Pancreas (tissue), 10 donors: ENCODE measurements at places on chromosomes 6 and 20. TPM values are rescaled to one million over a fixed set of nuclear protein-coding genes. Genes with fewer than 3 reads are reported as not detected.

ATP6V1G2 gene
- polyA plus RNA-seq = 2.1 TPM

SLC17A2 gene
- polyA plus RNA-seq = not detected

NKAIN4 gene
- polyA plus RNA-seq = not detected

EMILIN3 gene
- polyA plus RNA-seq = 0.23 TPM

CNKSR3 gene
- 7.6 TPM for polyA plus RNA-seq

BPIFA2 gene
- polyA plus RNA-seq = not detected

DNA sequence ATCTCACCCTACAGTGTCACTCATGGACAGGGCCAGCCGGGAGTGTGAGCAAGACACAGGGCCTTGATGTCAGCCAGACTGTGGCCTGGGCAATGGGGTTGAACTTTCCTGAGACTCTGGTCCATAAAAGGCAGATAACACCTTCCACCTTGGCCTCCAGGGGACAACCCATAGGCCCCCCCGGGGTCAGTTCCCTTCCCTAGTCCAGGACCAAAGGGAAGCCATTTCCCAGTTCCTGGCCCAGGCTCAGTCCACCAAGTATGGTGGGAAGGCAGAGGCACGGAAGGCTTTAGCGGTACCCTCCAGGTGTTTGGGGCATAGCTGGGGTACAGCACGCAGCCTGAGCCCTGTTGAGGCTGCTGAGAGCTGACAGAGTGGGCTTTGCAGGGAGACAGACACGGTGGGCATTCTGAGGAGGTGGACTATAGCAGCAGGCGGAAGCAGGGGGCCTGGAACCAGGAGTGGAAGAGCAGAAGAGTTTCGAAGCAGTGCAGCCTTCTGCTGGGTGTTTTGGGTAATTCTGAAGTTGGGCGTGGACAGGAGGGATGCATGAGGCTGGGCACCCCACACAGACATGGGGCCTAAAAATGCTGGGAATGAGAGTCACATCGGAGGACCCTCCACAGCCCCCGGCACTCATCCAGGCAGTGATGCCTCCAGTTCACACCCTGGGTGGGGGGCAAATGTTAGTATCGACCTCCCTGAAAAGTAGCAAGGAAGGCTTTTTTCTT, 43.9 kb upstream of the CD93 start:
- no peaks in the 10 kb centered on the region for H3K4me1 ChIP-seq
- no peak overlapping the region for H3K4me3 ChIP-seq
- no peak overlapping the region for H3K27ac ChIP-seq

DNA sequence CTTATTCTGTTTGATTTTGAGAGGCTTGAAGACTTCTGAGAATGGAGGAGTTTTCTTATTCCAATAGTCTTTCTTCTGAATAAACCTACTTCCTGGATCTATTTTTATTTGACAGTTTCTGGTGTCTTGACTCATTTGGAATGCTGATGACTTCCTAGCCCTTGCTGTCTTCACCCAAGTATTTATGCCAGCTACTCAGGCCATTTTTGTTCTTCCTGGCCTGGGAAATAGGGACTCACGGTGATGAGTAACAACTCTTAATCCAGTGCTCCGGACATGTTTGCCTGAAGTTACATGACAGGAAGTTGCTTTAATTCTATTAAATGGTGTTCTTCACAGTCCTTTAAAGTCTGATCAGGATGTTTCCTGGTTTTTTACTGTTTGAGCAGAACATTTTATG, 272.1 kb upstream of the EYS start:
- H3K4me3 ChIP-seq = no peak overlapping the region
- no peaks in the 10 kb centered on the region for H3K36me3 ChIP-seq
- no peaks in the 10 kb centered on the region for H3K4me1 ChIP-seq
- no peak for DNase-seq
- no peaks in the 10 kb centered on the region for H3K27me3 ChIP-seq
- H3K27ac ChIP-seq = no peak overlapping the region

DNA sequence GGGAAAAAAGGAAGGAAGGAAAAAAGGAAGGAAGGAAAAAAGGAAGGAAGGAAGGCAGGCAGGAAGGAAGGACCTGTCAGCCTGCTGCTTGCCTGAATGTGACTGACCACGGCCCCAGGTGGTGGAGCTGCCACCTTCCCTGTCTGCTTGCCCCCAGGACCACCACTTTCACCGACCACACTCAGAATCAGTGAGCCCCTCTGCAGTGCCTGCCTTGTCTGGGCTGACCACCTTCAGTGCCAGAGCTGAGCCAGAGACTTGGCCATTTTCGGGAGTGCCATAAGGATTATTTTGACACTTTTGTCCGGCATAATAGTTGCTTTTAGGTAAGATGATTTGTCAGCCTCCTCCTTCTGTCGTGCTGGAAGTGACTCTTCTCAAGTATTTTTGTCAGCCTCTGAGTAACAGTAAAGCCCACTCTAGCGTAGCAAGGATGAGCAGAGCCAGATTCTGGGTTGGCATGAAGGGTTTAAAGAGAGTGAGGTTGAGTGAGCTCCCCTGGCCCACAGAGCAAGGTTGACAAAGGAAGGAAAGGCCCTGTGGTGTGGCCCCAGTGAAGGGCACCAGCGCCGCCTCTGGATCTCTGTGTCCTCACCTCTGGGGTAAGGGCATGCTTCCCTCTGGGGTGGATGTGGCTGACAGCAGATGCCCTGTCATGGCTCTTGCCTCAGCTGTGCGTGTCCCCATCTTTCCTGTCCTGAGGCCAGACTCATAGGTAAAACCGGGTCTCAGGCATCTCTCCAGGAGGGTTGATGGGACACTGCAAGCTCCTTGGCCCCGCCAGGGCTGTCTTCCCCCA, 214.7 kb upstream of the FOXQ1 start:
- H3K4me3 ChIP-seq = no peak overlapping the region
- H3K36me3 ChIP-seq = no peaks in the 10 kb centered on the region
- DNase-seq = no peak
- no peak overlapping the region for H3K27ac ChIP-seq

GRCh38 chr6:156701966-156702365, 75.2 kb upstream of the ARID1B start:
- no peak overlapping the region for H3K27ac ChIP-seq
- no peaks in the 10 kb centered on the region for H3K36me3 ChIP-seq
- H3K27me3 ChIP-seq = no peaks in the 10 kb centered on the region
- no peak overlapping the region for H3K4me3 ChIP-seq
- H3K4me1 ChIP-seq = peaks cover 32% of the 10 kb centered on the region

DNA sequence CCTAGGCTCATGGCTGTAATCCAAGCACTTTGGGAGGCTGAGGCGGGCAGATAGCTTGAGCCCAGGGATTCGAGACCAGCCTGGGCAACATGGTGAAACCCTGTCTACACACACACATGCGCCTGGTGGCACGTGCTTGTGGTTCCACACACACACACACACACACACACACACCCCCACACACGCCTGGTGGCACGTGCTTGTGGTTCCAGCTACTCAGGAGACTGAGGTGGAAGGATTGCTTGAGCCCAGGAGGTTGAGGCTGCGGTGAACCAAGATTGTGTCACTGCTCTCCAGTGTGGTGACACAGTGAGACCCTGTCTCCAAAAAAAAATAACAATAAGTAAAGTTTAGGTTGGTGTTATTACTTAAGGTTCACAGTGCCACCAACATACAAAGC, 165.8 kb downstream of the ZFAND3 start:
- H3K4me3 ChIP-seq = no peak overlapping the region
- no peak overlapping the region for H3K27ac ChIP-seq
- no peaks in the 10 kb centered on the region for H3K27me3 ChIP-seq
- H3K4me1 ChIP-seq = peaks cover 14% of the 10 kb centered on the region

DNA sequence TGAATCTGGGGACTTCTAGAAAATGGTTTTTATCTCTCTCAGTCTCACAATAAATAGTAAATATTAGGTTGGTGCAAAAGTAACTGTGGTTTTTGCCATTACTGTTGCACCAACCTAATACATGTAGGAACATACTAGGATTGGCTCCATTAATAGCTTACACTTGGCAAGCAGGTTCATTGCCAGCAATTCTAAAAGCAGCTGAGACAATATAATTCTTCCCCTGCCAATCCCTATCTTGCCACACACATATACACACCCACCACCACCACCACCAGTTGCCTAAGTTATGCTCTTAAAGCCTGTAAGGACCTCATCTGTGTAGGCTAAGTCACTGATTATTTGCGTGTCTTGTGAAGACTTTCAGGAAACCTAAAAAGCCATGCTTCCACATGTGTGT, 145.1 kb downstream of the KIF16B start:
- H3K4me3 ChIP-seq = no peak overlapping the region
- DNase-seq = no peak
- peaks cover 6% of the 10 kb centered on the region for H3K4me1 ChIP-seq
- no peaks in the 10 kb centered on the region for H3K36me3 ChIP-seq
- H3K27me3 ChIP-seq = no peaks in the 10 kb centered on the region
- H3K27ac ChIP-seq = no peak overlapping the region

GRCh38 chr6:149127212-149127611, 190.3 kb upstream of the TAB2 start:
- H3K27me3 ChIP-seq = no peaks in the 10 kb centered on the region
- H3K27ac ChIP-seq = no peak overlapping the region
- no peaks in the 10 kb centered on the region for H3K36me3 ChIP-seq
- DNase-seq = no peak

GRCh38 chr6:7922596-7922995, 12.0 kb upstream of the TXNDC5 start:
- no peak overlapping the region for H3K27ac ChIP-seq
- no peak overlapping the region for H3K4me3 ChIP-seq
- no peaks in the 10 kb centered on the region for H3K27me3 ChIP-seq

DNA sequence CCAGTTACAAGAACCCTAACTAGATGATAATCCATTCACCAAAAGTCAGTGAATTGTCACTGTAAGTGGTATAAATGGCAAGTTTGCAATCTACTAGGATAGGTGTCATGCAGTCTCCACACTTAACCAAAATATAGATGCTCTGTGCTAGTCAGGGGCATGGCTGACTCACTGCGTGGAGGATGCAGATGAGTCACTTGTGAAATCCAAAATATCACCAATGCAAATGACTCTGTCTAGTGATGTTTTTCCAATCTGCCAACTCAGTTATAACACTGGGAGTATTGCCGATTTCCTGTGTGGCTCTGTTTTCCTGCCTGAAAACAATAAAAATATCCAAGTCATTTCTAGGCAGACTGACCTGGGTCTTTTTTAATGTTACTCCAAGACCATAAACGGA, 47.8 kb upstream of the NRSN1 start:
- no peaks in the 10 kb centered on the region for H3K36me3 ChIP-seq
- no peak overlapping the region for H3K4me3 ChIP-seq
- H3K27me3 ChIP-seq = no peaks in the 10 kb centered on the region
- no peaks in the 10 kb centered on the region for H3K4me1 ChIP-seq

GRCh38 chr20:62759981-62760431, 36.3 kb upstream of the MRGBP start:
- no peaks in the 10 kb centered on the region for H3K36me3 ChIP-seq
- no peaks in the 10 kb centered on the region for H3K4me1 ChIP-seq
- no peak overlapping the region for H3K27ac ChIP-seq

DNA sequence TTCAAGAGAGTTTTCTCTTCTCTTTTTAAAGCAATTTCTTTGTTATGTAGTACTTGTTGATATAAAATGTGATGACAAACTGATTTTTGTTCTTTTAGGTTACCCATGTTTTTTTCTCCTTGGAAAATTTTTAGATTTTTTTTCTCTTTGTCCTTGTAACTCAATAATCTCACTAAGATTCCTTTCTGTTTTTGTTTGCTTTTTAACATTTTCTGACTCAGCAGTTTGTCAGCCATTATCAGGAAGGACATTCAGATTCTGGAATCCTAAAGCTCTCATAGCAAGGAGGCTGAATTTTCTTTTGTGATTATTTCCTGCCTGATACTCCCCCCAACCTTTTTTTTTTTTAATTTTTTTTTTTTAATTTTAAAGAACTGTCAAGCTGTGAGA, 75.2 kb upstream of the CITED2 start:
- H3K36me3 ChIP-seq = no peaks in the 10 kb centered on the region
- H3K4me1 ChIP-seq = peaks cover 4% of the 10 kb centered on the region
- H3K27ac ChIP-seq = no peak overlapping the region
- no peak for DNase-seq
- H3K27me3 ChIP-seq = no peaks in the 10 kb centered on the region

DNA sequence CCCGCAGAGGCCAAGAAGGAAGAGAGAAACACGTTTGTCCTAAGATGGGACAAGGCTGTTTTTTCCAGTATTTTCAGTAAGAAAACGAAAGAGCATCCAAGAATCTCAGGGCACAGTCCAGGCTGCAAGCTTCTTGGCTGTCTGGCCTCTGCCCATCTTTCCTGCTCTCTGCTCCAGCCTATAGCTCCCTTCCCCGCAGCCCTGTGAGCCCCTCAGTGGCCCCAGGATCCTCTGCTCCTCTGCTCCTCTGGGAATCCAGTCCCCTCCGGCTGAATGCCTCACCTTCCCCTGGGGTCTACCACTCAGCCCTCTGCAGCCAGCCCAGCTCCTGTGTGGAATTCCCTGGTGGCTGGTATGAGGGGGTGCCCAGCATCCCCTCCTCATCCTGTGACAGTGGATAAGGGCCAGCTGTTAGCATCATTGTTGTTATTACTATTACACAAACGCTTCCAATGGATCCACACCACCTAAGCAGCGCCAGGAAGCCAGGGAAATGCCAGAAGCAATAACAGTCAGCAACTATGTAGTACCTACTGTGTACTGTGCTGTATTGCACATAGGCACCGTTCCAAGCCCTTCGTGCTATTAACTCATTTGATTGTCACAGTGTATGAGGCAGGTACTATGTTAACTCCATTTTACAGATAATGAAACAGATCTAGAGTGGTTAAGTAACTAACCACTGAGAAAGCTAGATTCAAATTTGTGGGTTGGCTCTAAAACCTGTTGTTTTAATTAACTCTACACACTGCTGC, 60.3 kb upstream of the PTPN1 start:
- H3K36me3 ChIP-seq = no peaks in the 10 kb centered on the region
- no peaks in the 10 kb centered on the region for H3K27me3 ChIP-seq
- no peak overlapping the region for H3K27ac ChIP-seq
- no peak overlapping the region for H3K4me3 ChIP-seq

DNA sequence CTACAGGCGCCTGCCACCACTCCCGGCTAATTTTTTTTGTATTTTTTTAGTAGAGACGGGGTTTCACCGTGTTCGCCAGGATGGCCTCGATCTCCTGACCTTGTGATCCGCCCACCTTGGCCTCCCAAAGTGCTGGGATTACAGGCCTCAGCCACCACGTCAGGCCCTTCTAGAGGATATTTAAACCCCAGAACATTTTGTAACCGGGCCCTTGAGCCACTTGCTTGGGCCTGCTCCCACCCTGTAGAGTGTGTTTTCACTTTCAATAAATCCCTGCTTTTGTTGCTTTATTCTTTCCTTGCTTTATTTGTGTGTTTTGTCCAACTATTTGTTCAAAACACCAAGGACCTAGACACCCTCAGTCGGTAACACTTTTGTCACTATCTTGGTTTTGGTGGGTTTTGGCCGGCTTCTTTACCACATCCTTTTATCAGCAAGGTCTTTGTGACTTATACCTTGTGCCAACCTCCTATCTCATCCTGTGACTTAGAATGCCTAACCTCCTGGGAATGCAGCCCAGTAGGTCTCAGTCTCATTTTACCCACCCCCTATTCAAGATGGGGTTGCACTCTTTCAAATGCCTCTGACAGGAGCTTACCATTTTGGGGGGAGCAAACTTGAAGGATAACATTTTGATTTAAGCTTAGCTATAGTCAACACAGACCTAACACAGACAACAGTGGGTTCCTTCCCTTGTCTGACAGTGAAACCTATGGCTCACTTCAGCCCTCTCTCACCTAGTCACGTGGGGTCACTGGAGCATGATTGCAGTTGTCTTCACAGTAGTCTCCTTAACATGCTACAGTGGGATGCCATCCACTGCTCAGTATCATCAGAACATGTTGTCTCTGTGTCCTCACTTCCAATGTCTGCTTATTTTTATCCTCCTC, 27.9 kb upstream of the KIF6 start:
- H3K27ac ChIP-seq = no peak overlapping the region
- H3K27me3 ChIP-seq = no peaks in the 10 kb centered on the region
- H3K36me3 ChIP-seq = no peaks in the 10 kb centered on the region
- no peak for DNase-seq
- H3K4me1 ChIP-seq = no peaks in the 10 kb centered on the region
- H3K4me3 ChIP-seq = no peak overlapping the region

- no peaks in the 10 kb centered on the region for H3K27me3 ChIP-seq
- H3K27ac ChIP-seq = no peak overlapping the region
- no peak for DNase-seq
- no peaks in the 10 kb centered on the region for H3K36me3 ChIP-seq
These were observed 775.1 kb upstream of the NRSN1 start for GRCh38 chr6:23350752-23351453.
